ENCODE measurements at places on chromosomes 3 and 15.
A peak's percentile ranks its signal among the peaks of the same experiment; 100 is the strongest.

- DNase-seq = no peak
These were observed 195.4 kb downstream of the ATP8B4 start for GRCh38 chr15:49923671-49924070.

DNA sequence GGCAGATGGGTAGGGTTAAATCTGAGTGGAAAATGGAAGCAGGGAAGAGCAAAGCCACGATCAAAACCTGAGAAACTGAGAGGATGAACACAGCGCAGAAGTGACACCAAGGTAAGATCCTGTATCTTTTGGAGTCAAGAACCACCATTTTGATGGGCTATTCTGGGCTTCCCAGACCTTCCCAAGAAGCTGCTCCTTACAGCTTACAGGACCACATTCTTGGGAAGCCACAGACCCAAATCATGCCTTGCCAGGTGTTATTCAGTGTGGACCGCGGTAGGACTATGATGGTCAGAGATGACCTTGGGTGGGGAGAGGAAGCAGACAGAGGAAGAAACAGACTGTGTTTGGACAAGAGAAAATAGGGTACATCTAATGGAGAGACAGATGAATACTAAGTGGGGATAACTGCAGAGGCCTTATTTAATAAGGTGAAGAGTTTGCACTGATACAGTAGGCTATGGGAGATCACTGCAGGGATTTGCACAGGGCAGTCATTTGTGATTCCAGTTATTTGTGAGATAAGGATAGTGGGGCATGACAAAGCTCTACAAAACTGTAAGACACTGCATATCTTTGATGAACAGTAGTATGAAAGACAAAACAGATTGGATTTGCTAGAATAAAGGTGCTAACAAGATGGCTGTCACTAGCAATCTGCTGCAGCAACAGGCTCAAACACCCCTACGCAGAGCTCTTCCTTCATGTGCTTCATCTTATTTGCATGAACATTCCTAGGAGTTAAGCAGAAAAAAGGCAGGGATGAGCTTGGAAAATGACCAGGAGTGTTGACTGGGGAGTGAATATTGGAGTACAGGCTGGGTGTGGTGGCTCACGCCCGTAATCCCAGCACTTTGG is 105.9 kb downstream of the IGF2BP2 start:
- DNase-seq = no peak

- DNase-seq = no peak
These were observed 245.2 kb downstream of the TLE3 start for GRCh38 chr15:69852482-69852881.

DNA sequence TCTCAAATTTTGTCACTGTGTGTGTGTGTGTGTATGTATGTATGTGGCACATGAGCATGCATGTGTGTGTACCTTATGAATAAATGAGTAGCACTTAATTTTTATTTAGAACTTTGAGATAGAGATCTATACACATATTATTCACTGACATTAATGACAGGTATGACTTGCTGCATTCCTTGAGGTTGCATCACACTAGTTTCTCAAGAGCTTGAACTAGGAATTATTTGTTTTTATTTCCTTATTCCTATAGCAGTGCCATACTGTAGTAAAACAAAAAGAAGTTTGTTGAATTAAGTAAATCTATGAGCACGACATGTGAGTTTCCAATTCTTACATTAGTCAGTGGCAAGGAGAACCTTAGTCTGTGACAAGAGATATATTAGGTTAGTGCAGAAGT is 943.9 kb downstream of the ROBO1 start:
- no peak for DNase-seq

GRCh38 chr15:89195836-89196235 is 25.5 kb downstream of the RLBP1 start:
- no peak for DNase-seq

- DNase-seq = no peak
These were observed 2.5 kb upstream of the CTNNB1 start for GRCh38 chr3:41196499-41197410.

GRCh38 chr3:65151666-65152065 is 463.9 kb upstream of the ADAMTS9 start:
- no peak for DNase-seq

GRCh38 chr15:50057905-50058639 is 61.0 kb downstream of the ATP8B4 start:
- no peak for DNase-seq

DNA sequence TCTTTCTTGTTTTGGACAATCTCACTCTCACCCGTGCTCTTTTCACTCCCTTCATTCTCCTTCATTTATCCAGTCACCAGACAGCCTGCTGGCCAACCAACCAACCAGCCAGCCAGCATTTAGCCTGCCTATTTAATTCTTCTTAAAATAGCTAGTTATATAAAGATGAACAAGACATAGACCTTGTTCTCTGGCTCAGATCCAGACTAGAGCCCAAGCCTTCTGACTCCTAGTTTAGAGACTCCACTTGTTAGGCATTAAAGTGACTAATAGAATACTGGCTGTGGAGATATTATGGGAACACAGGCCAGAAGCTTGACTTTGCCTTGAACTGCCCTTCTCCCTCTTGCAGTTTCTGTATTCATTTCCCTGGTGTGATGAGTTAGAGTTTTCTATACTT is 215.3 kb upstream of the THRB start:
- DNase-seq = no peak

GRCh38 chr15:90681056-90681455 is 36.1 kb upstream of the BLM start:
- DNase-seq = no peak

DNA sequence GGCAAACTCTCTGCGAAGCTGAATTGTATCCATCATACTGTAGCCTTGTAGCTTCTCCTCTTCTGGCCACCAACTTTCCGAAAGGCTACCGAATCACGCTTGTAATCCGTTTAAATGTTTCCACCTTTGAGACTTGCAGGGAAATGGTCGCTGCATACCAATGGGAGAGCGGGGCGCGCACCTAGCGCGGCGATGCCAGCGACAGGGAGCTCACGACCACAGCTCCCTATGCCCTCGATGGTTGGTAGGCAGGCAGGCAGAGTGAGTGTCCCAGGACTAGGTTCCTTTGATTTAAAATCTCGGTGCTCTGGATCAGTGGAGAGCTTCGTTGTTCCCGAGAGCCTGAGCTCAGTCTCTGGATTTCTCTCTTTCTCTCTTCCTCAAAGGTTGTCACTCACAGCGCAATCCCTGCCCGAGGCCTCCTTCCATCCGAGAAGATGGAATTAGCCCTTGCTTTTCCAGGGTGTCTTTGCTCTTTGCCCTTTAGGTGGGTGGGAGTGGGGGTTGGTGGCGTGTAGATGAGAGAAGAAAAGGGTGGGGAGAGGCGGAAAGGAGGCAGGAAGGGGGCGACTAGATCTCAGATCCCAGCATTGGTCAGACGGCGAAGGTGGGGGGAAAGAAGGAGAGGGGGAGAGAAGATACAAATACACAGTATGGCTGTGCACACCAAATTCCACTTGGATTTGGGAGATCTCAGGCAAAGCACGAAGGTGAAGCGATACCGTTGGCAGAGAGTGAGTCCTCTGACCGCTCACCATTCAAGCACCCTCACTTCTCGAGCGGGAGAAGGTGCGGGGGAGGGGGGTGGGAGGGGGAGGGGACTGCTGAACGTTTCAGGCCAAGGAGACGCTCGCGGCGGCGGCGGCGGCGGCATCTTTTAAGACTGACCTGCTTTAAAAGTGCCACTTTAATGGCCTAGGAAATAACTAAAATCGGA is at the start of gene SLITRK3:
Gene SLITRK3 (minus strand): TSS at position 745 of the 937 bp plus-strand sequence. CDS start 5,554 bp downstream, outside the sequence.
- no peak for DNase-seq

DNA sequence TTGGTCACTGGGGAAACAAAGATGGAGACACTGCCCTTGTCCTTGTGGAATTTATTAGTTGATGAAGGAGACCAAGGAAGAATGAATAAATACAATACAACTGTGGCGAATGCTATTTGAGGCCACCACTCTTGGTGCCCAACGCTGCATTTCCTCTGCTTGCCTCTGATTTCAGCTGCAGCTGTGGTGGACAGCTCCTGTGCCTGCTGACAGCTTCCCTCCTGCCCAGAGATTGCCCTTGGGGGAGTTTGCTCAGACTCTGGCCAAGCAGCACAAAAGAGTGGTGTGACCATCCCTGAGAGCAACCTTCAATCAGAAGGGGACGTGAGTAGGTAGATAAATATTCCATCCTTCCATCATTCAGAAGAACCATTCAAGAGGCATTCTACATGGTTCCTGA is 64.6 kb upstream of the FHIT start:
- peak; percentile 20 for DNase-seq

DNA sequence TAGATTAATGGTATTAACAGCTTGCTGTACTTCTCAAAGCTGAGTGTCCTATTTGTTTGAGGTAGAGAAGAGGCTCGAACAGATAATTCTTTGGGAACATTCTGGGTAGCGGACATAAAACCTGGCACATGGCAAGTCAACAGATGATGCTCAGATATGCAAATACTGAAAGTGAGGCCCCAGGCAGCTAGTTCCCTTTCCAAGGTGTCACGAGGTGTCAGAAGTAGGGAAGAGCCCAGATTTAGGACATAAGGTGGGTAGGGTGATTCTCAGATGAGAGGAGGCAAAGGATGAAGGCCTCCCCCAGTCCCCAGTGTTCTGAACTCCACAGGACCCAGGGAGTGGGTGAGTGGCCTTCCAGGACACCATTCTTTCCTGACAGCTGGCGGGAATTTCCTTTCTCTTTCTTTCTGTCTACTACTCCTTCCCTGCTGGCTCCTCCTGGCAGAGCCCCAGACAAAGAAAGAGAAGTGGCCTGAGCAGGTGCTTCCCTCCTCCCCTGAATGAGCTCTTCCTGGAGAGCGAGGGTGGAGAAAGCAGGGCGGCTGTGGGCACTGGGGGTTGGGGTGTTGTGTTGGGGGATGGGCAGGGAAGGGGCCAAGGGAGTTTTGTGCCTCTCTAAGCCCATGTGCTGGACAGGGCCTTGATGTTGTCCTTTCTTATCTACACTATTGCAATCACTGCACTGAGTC is 87.5 kb downstream of the CORO2B start:
- no peak for DNase-seq

GRCh38 chr3:47573190-47574172 is 5.2 kb downstream of the CSPG5 start:
- DNase-seq = no peak

GRCh38 chr3:191523148-191523547 is 62.2 kb downstream of the PYDC2 start:
- DNase-seq = no peak

DNA sequence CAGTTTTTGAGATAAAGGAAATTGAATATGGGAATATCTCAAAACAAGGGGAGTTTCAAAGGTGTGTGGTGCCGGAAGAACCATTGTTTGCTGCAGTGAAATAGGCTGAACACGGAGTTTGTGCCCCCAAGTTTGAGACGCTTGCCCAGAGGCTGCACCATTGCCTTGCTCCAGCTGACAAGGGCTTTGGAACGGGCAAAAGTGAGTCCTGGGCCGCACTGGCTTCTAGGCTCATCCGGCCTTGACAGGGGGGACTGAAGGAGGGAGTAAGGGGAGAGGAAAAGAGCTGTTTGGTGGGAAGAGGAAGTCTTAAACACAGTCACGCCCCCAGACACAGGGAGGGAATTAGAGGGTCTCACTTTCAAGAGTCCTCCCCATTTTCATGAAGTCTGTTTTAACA is 269.9 kb downstream of the FAM43A start:
- DNase-seq = no peak

DNA sequence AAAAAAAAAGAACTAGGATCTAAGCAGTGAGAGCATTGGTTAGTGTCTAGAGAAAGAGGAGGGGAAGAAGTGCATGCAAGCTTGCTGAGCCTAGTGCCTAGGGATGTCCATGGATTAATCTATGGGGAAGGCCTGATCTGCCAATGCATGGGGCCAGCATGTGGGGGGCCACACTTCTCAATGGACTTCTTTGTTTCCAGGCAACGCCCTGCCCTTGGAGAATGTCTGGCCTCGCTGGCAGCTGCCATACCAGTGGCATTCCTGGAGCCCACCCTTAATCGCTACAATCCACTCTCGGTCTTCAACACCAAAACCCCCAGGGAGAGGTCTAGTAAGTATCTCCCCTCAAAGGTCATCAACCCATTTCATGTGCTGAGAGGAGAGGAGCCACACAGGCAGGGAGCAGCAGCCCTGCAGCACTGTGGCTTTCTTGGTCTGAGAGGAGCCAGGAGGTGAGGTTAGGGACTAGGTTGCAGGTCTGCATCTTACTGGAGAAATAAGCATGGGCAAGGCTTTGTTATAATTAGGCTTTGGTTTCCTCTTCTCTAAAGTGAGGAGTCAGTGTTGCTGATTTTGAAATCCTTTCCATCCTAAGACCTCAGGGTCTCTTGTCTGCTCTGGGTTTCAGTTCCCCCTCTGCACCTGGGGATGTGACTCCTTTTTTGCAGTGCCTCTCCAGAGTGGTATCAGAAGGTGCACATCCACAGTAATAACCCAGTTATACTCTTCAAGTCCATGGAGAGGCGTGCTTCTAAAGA is 188.1 kb upstream of the CHRM5 start:
- no peak for DNase-seq

DNA sequence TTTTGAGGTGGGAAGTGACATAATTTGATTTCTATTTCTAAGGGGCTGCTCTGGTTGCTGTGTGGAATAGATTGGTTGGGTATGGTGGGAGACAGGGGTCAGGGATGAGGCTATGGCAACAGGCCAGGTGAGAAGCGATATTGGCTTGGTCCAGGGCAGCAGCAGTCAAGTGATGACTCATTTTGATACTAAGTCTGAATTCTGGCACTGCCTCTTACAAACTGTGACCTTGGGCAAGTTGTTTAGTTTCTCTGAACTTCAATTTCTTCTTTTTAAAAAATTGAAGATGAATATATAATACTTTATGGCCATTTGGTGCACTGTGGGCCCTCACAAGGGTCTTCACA is 40.4 kb upstream of the CLSTN2 start:
- DNase-seq = no peak

- DNase-seq = no peak
These were observed 23.7 kb downstream of the SATB1 start for GRCh38 chr3:18401300-18401961.

- DNase-seq = no peak
These were observed 8.3 kb downstream of the TIMMDC1 start for GRCh38 chr3:119506631-119507030.

- DNase-seq = no peak
These were observed 3.8 kb upstream of the GABRR3 start for GRCh38 chr3:98038876-98039275.

- DNase-seq = no peak
These were observed 158.6 kb upstream of the FEZF2 start for GRCh38 chr3:62531981-62532380.

All from RKO (cell line).